ENCODE measurements at places on chromosomes 7 and 10. TPM values are rescaled to one million over a fixed set of nuclear protein-coding genes. Genes with fewer than 3 reads are reported as not detected.

GRCh38 chr10:45006276-45007030, 5.7 kb downstream of the ZNF22 start:
- no peak for DNase-seq

- DNase-seq = no peak
These were observed 6.9 kb upstream of the HYCC1 start for GRCh38 chr7:23020742-23021401.

DNA sequence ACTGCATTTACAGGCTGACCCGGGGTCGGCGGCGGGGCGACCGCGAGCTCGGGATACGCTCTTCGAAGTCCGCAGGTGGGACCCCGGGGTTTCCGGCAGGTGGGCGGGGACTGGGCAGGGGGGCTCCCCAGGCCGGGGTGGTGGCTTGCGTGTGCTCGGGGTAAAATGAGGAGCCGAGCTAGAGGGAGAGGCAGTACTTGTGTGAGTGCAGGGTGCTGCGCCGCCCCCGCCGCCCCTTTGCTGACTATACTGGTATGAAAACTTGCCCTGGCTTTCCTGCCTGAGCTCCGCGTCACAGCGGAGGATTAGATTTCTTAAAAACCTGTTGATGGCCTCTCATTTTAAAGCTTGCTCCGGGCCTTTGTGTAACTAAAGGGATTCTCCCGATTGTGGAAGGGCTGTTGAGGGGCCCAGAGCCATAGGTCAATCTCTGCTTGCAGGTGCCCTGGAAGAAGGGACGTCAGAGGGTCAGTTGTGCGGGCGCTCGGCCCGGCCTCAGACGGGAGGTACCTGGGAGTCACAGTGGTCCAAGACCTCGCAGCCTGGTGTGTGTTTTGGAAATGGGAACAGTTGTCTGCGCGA, 488 bp downstream of the ARMC10 start:
- DNase-seq = peak; percentile 69

DNA sequence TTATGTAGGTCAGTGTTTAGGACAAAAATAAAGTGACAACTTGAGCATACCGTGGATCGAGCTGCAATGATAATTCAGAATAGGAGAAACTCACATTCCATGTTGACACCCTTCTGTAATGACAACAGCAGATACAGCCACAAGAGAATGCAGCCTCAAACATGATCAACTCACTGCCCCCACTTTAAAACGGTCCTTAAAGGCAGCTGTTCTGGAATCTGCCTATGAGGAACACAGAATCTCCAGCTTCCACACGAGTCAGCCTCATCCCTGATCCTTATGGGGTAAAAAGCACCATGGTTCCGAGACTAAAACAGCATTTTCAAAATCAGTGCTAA, 32.5 kb upstream of the DAGLB start:
- no peak for DNase-seq

DNA sequence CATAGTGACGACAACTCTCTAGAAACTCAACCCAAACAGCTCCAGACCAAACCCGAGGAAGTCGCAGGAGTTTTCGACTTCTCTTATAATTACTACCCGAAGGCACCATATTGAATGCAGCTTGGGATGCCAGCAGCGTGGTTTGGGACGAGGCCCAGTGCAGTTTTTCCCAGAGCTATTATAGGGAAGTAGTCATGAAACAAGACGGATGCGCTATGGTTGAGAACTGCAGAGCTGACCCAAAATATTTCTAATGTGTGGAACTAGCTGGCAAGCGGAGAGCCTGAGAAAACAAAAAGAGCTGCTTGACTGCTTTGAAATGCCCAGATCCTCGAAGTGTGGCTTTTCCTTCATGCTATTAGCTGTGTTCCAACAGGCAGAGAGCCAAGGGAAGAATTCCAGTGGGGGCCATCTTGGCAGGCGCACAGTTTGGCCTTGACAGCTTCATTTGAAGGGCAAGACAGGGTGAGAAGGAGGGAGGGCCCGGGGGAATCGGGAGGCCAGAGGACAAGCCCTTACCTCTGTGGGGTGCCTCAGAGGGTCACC, 122.7 kb downstream of the CUL2 start:
- DNase-seq = peak; percentile 66

DNA sequence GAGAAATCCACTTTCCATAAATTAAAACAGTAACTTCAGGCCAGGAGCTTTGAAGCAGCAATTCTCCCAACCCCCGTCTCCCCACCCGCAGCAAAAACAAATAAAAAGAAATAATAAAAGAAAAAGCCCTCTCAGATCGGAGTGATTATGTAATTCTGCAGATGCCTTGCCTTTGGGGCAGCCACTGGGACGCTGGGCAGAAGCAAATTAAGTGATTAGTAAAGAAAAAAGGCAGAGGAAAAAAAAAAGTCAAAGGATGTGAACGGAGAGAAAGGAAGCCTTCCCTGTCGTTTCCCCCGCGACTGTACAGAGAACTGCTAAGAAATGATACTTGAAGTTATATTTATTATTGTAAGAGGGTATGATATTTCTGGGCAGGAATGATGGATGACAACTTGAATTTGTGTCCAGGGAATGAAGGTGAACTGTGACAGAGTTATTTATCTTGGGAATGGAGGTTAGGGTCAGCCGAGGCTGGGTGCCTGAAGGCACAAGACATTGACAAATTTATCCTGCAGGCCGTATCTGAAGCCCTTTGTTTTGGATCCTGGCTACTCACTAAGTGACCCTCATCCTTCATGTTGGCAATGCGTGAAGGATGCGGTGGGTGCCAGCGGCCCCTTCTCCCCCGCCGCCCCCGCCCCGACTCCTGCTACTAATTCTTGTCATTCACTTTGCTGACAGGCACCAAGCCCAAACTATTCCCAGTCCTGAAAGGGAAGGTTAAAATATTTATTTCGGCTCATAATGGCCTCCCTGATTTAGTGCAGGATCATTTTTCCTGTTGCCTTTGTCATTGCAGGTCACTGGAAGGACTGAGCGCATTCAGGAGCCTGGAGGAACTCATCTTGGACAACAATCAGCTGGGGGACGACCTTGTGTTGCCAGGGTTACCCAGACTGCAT, 604.0 kb downstream of the LRMDA start:
- no peak for DNase-seq

DNA sequence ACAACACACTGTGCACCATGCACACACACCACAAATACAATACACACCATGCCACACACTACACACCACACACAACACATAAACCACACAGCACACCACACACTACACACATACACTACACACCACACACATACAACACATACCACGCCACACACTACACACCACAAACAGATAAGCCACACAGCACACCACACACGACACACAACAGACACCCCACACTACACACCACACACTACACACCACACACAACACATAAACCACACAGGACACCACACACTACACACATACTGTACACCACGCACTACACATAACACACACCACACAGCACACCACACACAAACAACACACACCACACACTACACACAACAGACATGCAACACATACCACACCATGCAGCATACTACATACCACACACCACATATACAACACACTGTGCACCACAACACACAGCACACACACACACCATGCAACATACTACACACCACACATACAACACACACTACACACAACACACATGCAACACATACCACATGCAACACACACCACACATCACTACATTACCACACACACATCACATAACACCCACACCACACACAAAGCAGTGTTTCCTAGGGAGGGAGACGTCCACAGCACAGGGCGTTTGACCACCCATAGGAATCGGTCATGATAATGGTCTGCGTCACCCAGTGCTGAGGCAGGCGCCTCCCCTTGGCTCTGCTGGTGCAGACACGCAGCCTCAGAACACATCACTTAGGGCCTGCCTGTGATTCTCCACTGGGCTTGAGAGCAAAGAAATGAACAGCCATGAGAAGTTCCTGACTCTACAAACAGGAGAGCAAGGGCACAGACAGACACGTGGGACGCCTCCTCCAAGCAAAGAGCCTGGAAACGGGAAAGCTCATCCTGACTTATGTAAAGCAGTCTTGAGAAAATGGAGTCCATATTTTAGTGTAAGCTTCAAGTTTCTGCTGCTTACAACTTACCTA, 458.3 kb downstream of the PTPRN2 start:
- no peak for DNase-seq

DNA sequence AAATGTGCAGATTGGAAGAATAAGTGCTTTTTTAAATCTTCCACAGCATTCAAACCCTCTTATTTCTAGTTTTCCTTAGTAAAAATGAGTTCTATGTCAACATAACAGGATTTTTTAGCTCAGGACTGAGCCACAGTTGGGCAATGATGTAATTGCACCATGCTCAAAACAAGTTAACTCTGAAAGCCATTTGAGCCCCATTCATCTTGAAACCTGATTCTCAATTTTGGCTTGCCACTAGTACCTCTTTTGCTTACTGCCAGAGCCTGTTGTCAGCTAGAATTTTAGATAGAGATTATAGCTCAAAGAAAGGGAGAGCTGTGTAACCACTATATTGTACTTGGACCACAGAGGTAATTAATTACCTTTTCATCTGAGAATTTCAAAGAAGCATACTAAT, 1028.5 kb upstream of the PHF14 start:
- DNase-seq = no peak

The AVPI1 gene
- 11.7 TPM for total RNA-seq

DNA sequence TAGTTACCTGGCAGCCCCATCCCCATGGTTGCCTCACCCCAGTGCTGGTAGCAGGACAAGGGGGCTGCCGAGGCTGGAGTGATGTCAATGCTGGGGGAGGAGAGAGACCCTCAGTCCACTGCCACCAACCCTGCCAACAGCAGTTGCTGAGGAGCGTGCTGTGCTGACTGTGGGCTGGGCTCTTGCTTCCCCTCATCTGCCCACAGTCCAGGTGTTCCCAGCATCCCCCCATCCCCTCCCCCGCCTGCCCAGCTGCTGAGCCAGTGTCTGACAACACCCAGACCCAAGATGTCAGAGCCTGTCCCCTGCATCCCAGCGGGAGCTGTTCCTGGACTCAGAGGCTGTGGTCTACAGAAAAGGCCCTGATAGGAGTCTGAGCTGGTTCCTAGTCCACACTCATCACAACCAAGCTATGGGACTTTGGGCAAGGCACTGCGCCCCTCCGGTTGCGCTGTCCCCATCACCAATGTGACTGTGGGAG, 14.6 kb upstream of the PSAP start:
- no peak for DNase-seq

DNA sequence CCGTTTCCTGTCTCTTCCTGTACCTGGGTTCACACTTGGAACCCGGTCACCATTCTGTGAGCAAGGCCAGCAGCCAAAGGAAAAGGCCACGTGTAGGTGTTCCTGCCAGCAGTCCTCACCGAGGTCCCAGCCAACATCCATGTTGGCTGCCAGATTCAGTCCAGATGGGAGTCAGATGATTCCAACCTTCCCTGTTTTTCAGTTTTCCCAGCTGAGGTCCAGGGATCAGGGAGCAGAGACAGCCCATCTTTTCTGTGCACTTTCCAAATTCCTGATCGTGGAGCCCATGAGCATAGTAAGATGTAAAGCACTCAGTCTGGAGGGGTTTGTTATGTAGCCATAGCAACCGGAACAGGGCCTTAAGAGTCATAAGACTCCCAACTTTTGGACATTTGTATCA, 3.9 kb upstream of the PVRIG start:
- no peak for DNase-seq

DNA sequence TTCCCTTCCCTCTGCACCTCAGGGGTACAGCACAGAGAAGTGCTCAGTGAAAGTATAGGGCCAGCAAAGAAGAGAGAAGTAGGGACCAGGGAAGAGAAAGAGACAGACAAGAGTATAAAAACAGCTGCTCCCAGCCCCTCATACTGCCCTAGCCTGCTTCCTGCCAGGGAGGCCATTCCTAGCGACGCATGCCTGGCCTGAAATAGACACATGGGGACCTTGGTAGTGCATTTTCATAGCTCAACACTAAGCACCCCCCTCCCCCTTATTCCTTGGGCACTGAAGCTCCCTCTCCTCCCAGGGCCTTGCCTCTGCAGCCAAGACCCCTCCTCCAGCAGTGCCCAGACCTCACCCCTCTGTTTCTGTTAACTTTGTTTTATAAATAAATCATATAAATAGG, 64.7 kb downstream of the ZMIZ1 start:
- no peak for DNase-seq

The ABCB1 gene
- total RNA-seq = 17.6 TPM

DNA sequence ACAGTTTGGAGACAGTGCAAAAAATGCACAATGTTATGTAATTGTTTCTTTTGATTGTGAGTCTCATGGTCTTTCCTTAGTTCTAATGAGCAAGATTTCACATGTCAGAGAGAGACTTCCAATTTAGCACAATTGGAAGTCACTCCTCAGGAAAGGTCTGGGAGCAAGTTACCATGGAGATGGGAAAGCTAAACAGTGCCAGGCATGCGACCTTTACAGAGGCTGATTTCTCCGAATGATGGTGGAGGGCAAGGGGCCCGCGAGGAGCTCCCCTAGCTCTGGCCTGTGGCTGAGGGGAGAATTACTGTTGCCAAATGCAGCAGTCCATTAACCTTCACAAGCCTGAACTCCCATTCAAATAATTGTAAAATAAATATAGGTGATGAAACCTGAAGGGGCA, 59.3 kb downstream of the CDCA7L start:
- no peak for DNase-seq

The CHCHD1 gene
- 14.9 TPM for total RNA-seq

GRCh38 chr10:88672041-88672440, 7.8 kb downstream of the LIPF start:
- no peak for DNase-seq

- no peak for DNase-seq
These were observed 6.9 kb downstream of the WNT8B start for GRCh38 chr10:100469756-100470155.

DNA sequence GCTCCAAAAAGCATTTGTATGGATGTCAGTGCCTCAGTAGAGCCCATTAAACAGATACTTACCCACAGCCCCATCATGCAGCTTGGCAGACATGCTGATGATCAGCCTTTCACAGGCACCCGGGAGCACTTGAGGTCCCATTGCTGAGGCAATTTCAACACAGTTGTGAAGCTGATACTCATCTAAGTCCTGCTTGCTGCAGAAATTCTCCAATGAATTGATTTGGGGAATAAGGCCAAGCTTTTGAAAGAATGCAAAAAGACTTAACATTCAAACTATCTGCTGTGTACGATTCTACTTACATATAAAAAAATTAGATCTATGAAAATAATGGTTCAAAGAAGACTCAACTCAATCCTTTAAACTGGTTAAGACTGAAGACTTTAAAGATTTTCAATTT, 60.5 kb downstream of the LAMB4 start:
- no peak for DNase-seq

DNA sequence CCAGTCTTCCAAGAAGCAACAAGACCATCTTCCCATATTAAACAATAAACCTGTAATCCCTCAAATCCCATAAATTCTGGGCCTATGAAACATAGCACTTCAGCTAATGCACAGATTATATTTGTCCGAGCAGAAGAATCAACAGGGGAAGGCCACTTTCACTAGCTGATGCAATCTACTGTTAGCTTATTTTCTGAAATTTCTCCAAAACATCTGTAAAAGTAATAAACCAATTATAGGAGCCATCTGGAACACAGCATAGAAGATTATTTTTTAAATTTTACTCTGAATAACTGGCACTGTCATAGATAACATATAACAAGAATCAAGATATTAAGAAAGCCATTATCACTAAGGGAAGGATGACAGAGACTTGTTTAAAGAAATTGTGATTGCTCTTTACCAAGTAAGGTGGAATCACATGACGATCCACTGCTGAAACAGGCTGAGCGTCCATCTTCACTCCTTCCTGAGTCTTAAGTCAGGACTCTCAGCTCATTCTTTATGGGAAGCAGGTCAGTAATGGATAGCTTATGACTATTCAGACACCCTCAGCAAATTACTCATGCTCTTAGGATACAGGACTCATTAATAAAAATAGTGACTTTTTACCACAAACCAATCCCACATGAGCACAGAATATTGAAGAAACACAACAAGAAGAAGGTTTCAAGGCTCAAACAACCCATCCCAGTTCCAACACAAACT, 719.5 kb downstream of the XPNPEP1 start:
- no peak for DNase-seq

All from ureter (tissue), 1 donor.